ENCODE measurements at places on chromosomes 6 and 20.

GRCh38 chr6:43737272-43738081 lies 32.5 kb upstream of the VEGFA start:
- DNase-seq = no peak

- DNase-seq = no peak
Measured at GRCh38 chr20:44601801-44602204, 19.4 kb downstream of the PKIG start.

DNA sequence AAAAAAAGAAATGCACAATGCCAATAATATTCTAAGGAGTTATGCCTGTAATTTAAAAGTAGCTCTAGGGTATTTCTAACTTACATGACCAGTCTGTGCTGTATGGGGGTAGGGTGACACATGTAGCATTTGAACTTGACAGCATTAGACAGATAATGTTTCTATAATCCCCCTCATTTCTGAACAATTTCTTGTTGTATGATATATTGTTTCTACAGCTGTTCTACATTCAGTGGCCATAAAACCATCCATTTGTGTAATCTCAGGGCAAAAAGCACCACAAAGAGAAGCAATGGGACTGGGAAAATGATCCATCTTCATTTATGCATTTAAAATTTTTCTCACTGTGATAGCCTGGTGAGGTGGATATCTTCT lies 767.8 kb downstream of the TFAP2A start:
- no peak for DNase-seq

DNA sequence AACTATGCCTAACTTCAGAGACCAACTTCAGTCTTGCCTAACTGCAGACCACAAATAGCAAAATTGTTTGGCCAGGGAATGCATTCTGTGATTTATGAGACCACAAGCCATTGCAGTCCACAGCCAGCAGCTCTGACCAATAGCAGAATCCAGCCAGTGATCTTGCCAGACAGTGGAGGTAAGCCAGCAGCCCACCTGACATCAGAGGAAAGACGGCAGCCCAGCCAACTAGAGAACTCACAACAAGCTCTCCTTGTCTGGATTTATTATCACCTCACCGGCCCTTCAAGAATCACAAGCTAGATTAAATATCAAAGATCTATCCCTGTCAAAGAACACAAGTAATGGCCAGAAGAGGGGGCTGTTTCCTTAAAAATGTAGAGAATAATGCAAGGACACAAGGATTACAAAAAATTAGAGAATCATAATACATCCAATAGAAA lies 66.5 kb upstream of the SLC35F1 start:
- DNase-seq = no peak

DNA sequence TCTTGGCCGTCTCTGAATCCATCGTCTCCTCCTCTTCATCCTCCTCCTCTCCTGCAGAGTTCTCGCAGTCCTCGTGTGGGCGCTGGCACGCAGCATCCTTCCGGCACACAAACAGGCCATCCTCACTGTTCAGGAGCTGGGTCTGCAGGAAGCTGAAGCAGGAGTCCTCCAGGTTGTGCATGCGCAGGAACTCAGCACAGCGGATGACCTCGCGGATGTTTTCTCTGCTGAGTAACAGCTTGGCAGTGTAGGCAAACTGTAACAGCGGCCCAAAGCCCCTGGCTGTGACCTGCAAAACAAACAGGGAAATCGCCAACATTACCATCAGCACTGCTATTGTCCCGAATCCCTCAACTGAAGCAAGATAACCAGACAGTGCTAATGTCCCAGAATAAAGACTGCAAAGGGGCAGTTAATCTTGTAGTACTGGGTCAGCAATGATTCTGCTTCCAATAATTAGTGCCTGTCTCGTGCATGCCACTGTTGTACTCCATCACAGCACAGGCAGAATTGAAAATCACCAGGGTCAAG lies 57.4 kb downstream of the GJA10 start:
- DNase-seq = no peak

DNA sequence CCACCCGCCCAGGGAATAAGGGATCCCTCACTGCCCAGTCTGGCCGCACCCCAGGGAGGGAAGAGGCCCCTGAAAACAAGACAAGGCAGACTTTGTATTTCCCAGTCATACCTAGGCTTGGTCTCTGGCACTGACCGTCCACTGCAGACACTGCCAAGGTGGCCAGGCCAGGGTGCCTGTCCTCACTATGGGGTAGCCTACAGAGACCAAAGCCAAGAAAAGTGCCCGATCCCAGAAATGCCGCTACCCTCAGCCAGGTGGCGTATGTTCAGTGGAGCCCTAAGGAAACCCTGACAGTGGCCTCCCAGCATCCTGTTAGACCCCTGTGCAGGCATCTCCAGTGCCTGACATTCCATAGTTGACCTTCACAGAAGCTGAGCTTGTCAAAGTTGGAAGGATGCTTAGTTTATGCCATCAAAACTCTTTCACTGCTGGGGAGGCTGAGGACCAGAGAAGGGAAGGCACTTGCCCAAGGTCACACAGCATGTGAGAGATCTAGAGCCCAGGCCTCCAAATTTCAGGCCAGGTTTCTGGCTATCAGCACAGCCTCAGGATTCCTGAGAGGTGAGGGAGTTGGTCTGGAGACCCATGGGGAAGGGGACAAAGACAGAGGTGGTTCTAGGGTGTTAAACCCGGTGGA lies 2.5 kb downstream of the SCRT2 start:
- DNase-seq = no peak

- peak; percentile 62 for DNase-seq
Measured at GRCh38 chr6:33344701-33345697, 27.5 kb upstream of the ZBTB22 start.

DNA sequence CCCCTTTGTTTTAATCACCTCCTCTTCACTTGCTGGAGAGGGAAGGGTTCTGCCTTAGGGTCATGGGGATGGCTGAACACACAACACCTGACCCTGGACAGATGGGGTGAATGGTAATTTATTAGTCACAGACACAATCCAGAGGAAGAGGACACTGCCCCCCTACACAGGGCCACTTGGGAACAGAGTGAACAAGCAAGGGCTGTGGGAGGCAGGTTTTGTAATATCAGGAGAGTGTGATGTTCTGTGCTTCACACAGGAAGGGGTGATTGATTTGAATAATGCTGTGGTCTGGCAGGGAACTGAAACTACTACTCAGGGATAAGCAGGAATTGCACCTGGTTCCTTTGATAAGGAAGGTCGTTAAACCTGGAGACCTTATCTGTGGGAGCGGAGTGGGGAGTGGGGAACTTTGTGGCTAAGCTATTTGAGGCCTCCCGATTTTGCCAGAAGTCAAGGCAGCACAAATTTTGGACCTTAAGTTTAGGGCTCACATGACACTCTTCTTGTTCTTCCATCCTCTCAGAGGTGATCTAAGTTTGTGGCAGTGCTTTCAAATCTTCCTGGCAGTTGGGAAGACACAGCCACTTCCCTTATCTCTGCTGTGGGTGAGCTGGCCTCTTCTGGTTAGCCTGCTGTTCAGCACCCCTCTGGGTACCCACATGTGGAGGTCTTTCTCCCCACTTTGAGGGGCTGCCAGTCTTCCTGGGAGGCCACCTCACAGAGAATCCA lies 77.8 kb downstream of the CD164 start:
- peak; percentile 95 for DNase-seq

GRCh38 chr6:163008186-163008585 lies 280.4 kb downstream of the PACRG start:
- no peak for DNase-seq

DNA sequence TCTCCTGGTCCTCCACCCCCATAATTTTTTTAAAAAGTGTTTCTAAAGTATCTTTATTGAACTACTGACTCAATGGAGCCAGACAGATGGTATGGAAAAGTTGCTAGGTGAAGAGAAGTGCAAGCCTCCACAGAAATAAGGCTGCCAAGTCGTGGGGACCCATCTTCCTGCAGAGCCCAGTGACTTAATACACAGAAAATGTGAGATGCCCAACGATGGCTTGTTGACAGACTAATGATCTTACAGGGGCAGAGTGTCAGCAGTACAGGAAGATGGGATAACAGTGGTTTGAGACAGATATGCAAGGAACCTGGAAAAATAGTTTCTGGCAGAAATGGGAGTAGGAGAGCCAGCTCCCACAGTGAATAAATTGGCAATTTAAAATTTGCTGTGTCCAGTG lies 43.3 kb downstream of the FYN start:
- no peak for DNase-seq

DNA sequence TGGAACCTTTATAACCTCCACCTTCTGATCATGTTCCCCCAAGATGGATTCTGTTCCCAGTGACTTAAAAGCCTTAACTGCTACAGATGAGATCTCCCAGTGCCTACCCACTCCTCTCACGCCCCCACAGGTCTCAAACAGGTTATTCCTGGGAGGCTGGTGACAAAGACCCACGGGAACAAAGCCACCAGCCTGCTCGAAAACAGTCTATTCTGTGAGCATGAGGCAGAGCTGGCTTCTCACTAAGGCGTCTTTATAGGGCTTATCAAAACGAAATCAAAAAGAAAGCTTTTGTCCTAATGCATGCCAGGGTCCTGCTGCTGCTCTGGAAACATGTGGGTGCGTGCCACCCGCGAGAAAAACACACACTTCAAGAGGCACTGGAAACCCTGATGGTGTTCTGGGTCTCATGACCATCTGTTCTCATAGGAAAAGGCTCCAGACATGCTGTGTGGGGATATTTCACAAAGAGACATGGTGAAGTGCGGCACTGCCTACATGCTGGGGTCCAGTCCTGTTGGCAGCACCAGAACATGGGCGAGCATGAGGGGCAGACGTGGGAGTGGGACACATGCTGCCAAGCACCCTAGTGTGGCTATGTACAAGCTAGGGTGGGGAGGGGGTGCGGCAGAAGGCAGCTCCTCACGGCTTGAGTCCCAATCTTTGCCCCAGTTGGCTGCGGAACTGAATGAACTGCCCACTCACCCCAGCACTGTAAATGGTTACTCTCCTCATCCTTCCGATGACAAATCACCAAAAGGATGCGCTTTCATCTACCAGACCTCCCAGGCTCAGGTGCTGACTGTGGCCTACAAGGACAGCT lies 2.1 kb downstream of the FKBP1A start:
- DNase-seq = no peak

- DNase-seq = no peak
Measured at GRCh38 chr6:140036196-140036595, 661.7 kb upstream of the CITED2 start.

GRCh38 chr20:59580991-59581401 lies 23.3 kb upstream of the PHACTR3 start:
- no peak for DNase-seq

DNA sequence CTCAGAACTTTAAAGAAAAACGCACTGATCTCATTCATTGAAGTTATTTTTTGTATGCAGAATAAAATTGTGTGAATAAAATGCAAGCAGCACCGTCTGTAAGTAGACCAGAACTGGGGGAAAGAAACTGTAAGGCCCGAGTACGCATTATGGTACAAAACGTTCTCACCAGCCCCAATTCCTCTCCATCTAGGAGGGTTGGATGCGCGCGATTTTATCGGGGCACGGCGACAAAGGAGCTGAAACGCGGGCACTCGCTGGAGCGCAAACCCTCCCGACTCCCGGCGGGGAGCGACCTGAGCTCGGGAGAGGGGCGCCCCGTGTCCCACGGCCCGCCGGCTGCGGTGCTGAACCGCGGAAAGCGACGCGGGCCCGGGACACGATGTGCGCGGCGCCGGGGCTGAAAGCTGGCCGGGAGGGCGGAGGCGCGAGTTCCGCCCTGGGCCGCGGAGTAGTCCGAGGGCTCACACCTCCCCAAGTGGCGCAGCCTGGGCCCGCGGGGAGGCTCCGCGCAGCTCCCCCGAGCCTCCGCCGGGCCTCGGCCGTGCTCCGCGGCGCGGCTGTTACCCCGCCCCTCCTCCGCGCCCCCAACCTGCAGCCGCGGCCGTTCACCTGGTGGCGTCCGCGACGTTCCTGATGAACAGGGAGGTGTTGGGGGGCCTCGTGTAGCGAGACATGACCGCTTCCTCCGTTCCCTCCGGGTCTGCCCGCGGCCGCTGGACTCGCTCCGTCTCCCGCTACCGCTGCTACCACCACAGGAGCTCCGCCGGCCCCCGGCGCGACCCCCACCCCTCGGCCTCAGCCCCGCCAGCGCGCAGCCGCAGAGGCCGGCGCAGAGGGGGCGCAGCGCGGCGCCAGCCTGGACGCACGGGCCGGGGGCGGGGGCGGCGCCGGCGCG lies at the start of gene SRSF12:
Gene SRSF12, minus strand, starts transcription at position 861 of the 898 bp plus-strand sequence. Its CDS starts 184 bp downstream, at position 677.
- DNase-seq = peak; percentile 14

GRCh38 chr6:55636406-55637102 lies 57.6 kb upstream of the HMGCLL1 start:
- DNase-seq = no peak

GRCh38 chr6:27230758-27231111 lies 16.8 kb upstream of the PRSS16 start:
- no peak for DNase-seq

GRCh38 chr6:37005061-37005810 lies at the start of gene FGD2:
Gene FGD2 (plus strand): TSS chr6:37005655. CDS start chr6:37005818, 163 bp downstream.
- peak; percentile 36 for DNase-seq

DNA sequence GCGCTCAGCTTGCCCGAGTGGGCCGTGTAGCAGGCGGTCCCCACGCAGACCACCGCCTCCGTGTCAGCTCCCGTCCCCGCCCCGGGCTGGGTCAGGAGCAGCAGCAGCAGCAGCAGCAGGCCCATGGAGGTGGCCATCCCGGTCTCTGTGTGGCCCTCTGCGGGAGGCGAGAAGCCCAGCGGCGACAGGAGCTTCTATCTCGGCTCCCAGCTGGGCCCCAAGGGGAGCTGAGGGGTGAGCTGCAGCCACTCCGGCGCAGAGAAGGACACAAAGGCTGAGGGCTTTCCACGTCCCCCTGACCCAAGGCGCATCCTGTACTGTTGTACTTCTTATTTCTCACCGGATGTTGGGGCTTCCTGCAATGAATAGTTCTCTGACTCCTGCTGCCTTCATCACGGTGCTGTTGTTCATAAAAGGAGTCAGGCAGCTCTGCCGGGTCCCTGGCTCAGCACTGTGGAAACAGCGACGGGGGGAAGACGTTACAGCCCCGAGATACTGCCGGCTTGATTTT lies at the start of gene CD93:
Gene CD93, minus strand, starts transcription at position 269 of the 511 bp plus-strand sequence. Its CDS starts 132 bp downstream, at position 137.
- peak; percentile 86 for DNase-seq

DNA sequence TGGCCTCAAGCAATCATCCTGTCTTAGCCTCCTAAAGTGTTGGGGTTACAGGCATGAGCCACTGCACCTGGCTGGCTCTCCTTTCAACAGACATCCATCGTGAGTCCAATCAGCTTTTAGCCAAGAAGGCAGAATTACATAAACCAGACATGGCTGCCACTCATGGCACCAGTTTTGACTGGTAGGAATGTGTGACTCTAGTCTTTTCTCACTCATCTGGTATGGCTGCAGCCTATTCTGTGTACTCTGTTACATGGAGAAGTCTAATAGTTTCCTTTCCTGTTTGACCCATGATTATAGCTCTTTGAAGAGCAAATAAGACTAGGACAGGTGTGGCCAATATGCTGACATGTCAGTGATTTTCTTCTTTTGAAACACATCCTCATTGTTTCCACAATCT lies 27.0 kb upstream of the RNF144B start:
- no peak for DNase-seq
